ENCODE measurements at places on chromosomes 11 and 22.

- DNase-seq: no peak
Observed at GRCh38 chr11:78200553-78200952, 11.8 kb downstream of the USP35 start.

- no peak for DNase-seq
Observed at GRCh38 chr11:86692317-86692716, 19.9 kb upstream of the ME3 start.

DNA sequence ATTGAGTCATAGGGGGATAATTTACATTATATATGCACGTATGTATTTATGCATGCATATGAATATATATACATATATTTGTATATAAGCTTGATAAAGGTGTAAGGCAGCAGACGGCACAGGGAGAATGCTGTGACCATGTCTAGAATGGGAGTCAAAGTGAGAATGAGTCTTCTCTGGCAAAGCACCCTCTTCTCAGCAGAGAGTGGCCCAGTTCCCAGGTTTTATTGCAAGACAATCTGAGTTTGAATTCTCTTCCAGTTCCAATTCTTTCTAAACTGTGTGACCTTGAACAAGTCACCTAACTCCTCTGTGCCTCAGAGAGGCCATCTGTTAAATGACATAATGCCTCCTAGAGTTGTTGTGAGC, 13.8 kb downstream of the EHF start:
- DNase-seq: no peak

DNA sequence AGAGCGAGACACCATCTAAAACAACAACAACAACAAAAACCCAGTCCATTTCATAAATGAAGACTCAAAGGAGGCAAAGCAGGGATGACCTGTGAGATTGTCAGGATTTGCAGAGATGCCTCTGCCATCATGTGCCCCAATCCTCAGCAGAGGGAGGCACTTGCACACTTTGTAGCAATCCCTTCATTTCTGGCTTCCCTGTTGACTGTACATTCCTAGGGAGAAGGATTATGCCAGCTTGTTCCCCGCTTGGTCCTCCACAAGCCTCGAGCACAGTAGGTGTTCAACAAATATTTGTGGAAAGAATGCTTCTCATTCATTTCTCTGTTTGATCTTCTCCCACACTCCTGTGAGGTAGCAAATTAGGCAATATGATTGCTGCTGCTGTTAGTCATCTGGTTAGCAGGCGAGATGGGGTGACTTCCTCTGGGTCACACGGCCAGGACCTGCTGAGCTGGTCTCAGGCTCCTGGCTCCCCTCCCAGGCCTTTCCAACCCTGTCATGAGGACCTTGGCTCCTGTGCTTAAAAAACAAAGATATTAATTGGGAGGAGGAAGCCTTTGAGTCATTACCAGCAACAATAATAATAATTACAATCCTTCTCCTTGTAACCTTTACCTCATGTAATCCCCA, 34.1 kb downstream of the LIF start:
- peak; percentile 100 for DNase-seq

GRCh38 chr11:103279821-103280220, 170.6 kb downstream of the DYNC2H1 start:
- DNase-seq: peak; percentile 52

DNA sequence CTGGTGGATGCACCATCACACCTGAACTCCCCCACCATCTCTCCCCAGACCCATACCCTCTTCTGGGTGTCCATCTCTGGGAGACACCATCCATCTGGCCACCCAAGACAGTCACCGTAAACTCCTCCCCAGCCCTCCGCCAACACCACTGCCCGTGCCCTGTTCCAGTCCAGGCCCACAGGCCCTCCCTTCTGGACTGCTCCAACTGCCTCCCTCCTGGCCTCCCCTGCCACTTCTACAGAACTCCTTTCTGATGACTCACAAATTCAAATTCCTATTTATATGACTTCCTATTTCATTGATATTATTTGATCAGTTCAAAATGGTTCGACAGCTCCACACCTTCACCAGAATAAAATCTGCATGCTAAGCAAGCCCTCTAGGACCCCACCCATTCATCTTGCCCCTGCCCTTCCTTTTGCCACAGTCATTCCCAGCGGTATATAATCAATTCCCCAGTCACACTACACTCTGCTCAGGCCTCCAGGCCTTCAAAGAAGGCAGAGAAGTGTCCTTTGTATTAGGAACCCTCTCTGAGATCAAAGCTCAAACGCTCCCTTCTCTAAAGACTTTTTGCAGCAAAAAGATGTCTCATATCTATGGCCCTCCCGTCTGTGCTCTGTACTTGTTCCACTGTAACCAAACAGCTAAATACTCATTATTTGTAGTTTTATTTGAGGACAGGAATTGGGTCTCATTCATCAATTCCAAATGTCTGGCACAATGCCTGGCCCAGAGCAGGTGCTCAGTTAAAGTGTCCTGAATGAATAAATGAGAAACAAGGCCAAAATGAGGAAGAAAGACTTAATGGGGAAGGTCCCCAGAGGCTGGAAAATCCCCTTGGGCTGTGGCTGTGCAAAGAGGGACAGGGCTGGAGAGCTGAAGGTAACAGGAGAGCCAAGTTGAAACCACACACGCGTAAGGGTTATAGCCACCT, 29.0 kb downstream of the MYH9 start:
- peak; percentile 53 for DNase-seq

DNA sequence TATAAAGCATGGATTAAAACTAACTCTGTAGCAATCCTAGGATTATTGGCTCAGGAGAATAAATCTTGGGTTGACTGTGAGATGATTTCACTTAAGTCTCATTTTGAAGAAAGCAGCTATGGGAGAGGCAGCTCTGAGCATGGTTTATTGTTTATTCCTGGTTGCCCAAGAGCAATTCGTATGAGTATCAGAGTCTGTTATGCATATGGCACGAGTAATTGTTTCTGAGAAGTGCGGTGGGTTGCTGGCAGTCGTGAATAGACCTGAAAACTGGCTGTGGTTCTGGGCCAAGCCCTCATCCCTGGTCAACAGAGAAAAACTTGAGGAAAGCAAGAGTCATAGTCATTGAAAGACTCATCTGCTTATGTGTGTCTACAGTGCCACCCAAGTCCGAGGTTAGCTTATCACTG, 26.8 kb downstream of the DIXDC1 start:
- DNase-seq: no peak

- no peak for DNase-seq
Observed at GRCh38 chr22:49035818-49036457, 791.7 kb downstream of the BRD1 start.
